Smooth muscle cell of the brain vasculature (primary cell): ENCODE measurements at places on chromosomes 12 and 14.
A peak's percentile ranks its signal among the peaks of the same experiment; 100 is the strongest.

DNA sequence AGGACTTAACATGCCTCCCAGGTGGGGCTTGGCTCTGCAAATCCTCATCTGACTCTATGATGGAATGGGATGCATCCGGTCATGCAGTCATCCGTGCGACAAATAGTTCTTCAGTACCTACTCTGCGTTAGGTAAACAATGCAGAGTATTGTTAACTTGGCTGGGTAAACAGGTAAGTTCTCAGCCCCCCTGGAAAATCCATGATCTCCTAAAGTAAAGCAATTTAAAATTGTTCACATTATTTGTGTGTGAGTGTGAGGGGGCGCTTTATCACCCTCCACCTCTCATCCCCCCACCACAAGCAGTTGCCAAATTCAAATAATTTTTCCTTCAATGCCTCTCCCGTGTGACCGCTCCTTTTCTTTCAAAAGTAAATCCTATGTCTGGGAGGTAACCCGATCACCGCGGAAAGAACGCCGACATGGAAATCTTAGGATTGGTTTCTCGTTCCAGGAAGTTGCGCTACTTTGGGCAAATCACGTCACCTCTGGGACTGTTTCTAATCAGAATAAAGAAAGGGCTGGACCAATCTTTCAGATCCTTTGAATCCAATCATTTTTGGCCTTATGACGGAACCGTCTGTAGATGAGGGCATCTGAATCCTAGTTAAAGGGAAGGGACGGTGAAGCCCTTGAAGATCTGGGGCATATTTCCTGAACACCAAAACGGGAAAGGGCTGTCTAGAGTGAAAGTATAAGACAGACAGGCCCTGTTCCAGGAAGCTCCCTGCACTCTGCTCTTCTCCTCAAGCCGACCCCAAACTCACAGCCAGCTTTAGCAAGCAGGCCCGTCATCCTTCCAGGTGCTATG is 44.0 kb upstream of the SINHCAF start:
- DNase-seq = peak; percentile 17

DNA sequence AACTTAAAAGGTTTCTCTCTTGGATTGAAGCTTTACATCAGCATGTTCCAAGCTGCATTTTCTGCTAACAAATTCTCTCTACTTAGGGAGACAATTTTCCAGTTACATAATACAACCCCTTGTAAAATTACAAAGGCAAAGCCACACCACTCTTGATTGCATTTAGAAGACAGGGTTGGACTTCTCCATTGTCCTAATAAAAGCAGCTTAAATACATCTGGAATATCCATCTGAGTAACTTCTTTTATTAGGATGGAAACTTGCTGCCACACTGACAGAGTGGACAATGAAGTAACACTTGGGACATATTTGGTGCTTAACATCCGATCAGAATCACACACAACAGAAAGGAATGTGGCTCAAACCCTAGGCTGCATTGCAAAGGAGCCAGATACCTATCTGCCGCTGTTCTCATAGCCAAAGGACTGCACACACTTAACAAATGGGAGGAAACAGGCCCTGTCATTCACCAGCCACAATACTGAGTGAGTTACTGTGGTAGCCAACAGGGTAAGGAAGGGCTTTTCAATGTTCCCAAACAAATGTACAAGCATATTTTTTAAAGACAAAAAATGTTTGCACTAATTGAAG is 157.2 kb downstream of the PAX9 start:
- DNase-seq = no peak

- DNase-seq = no peak
Measured at GRCh38 chr14:72594099-72594901, 299.6 kb downstream of the DPF3 start.

DNA sequence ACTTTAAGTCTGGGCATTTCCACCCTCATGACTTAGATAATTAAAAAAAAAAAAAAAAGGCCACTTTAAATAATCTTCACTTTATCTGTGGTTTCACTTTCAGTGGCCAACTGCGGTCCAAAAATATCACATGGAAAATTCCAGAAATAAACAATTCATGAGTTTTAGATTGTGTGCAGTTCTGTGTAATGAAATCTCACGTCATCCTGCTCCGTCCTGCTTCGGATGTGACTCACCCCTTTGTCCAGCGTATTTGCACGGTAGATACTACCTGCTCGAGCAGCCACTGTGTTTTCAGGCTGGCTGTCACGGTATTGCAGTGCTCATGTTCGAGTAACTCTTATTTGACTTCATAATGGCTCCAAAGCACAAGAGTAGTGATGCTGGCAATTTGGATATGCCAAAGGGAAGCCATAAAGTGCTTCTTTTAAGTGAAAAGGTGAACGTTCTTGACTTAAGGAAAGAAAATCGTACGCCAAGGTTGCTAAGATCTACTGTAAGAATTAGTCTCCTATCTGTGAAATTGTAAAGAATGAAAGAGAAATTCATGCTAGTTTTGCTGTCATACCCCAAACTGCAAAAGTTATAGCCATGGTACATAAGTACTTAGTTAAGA is 2.4 kb downstream of the E2F7 start:
- no peak for DNase-seq

GRCh38 chr12:1533205-1533601 is 61.2 kb downstream of the FBXL14 start:
- no peak for DNase-seq

GRCh38 chr14:93050761-93051160 is 65.0 kb downstream of the ITPK1 start:
- no peak for DNase-seq

- DNase-seq = no peak
Measured at GRCh38 chr12:12123036-12123604, 52.4 kb downstream of the BCL2L14 start.

- no peak for DNase-seq
Measured at GRCh38 chr12:13289653-13290289, 93.2 kb downstream of the EMP1 start.

- DNase-seq = no peak
Measured at GRCh38 chr12:112252184-112252583, 126.8 kb downstream of the TRAFD1 start.

- no peak for DNase-seq
Measured at GRCh38 chr12:53844994-53845844, 93.4 kb upstream of the HOXC13 start.

GRCh38 chr12:27304856-27305255 is 27.8 kb upstream of the BMAL2 start:
- DNase-seq = no peak

DNA sequence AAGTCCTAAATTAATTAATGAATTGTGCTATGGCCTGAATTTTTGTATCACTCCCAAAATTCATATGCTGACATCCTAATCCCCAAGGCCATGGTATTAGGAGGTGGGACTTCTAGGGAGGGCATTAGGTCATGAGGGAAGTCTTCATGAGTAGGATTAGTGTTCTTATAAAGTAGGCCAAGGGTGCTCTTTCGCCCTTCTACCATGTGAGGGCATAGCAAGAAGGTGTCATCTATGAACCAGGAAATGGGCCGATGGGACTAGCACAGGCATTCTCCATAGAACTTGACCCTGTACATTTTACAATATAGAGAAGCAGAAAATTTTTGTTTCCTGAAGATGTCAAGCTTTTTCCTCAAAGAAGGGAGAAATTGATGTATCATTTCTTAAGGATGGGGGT is 12.5 kb downstream of the SYT10 start:
- DNase-seq = no peak

DNA sequence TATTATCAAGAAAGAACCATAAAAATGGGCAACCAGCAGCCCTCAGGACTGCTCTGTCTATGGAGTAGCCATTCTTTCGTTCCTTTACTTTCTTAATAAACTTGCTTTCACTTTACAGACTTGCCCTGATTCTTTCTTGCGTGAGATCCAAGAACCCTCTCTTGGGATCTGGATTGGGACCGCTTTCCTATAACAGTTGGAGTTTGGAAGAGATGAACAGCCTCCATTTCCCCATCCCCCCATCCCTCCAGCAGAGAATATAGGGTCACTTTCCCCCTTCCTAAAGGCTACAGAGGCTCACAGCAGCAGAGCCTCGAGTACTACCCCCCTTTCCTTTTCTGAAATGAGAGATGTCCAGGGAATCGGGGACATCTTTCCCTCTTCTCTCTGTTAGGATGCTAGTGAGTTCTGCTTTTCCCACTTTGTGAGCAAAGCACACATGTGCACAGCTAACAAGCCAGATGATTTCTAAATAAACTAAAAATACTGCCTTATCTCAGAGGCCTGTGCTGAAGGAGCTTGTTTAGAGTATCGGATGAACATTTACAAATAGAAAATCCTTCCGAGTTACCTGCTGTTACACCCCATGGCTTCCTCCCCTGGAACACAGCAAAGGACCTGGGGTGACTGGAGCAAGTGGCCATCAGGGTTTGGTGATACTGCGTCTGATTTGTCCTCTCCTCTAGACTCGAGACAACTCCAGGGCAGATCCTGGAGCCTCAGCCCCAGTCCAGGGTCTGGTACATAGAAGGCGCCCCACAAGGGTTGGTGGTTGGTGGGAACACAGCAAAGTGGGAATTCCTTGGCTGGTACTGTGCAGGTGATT is 144.2 kb downstream of the SLC38A6 start:
- no peak for DNase-seq

- no peak for DNase-seq
Measured at GRCh38 chr12:117026921-117027250, 72.3 kb downstream of the TESC start.

DNA sequence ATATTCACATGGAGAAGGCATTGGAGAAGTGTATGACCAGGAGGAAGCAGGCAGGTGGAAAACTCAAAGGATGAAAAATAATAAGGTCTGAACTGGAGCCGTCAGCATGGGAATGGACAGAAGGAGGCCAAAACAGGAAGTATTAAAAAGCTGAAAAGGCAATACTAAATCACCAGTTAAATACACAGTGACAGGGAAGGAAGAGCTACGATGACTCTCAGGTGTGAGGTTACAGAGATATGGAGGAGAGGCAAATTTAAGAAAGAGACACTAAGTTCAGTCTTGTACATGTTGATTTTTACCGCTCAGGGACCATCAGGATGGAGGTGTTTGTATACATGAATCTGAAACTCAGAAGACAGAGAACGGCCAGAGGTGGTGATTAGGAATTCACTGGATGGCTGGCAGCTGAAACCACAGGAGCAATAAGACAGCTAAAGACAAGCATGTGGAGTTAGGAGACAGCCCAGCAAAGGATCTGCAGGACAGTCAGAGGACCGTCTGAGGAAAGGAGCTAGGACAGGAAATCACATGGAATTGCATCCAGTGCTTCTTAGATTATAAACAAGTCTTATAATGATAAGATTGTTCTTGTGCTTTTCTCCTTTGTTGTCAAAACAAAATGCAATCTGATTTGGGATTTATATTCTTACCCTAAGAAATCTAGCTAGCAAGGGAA is 33.9 kb upstream of the CDKN3 start:
- DNase-seq = no peak

- no peak for DNase-seq
Measured at GRCh38 chr14:50954811-50955372, 10.6 kb upstream of the PYGL start.

DNA sequence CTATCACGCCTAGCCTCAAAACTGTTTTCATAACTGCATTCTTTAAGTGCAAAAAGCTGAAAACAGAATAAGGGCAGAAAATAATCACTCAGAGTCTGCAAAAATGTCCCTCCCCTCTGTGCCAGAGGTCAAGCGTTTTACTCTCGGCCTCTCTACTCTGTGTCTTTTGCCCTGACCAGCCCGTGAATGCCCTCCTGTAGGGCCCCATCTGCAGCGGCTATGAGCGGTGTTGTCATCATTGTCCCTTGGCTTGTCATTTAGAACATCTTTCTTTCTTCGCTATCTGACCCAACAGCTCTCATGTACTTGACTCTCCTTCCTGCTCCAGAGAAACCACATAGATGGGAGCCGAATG is 21.7 kb downstream of the ELK3 start:
- no peak for DNase-seq
